H54 (cell line): ENCODE measurements at places on chromosomes 7 and 10.

GRCh38 chr7:100584054-100584682, 1.8 kb downstream of the LRCH4 start:
- no peak for DNase-seq

DNA sequence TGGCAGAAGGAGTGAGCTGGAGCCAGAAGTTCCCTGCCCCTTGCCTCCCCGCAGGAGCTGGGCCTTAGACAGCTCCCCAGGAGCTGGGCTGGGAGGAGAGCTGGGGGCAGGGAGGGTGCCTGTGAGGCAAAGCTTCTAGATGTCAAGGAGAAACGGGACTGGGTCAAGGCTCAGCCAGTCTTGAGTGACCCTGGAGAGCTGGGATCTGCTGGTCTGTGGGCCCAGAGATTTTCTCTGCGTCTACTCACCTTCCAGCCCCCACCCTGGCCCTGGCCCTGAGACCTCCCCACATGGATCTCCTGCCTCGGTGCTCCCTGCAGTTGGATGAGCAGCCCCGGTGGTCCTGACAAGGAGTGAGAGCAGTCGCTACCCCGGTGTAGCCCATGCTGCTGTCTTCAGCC, 20.3 kb upstream of the SHH start:
- DNase-seq: no peak

DNA sequence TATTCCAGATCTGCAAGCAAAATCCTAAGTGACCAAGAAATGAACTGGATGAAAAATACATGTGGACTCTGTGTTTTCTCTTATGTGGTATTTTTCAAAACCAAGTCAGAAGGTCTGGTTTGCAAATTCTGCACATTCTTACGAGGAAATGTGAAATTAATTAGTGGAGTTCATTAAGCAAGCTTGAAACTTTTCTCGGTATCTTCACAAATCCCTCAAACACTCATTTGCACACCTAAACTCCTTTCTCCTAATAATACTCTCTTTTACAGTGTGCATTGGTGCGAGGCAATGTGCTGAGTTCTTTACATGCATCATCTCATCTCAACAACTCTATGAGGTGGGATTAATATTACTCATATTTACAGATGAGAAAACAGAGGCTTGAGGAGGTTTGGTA, 82.1 kb downstream of the MTERF1 start:
- DNase-seq: no peak

- no peak for DNase-seq
Measured at GRCh38 chr10:77087366-77087765, 550.2 kb downstream of the KCNMA1 start.

DNA sequence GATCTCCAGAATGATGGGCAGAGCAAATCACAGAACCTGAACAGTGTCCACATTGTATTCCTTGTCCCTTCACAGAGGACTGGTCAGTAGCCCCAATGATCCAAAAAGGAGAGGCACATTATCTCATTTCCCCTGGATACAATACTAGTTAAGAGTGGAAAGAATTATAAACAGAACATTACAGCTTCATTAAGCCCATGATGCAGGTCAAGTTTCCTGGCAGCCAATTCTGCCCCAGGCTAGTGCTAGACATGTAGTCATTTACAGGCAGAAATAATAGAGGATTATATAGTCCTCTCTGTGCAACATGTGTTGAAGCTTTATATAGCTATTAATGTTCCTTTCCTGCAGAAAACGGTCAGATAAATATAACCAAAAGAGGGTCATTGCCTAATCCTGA, 124.3 kb upstream of the WNT16 start:
- DNase-seq: no peak

DNA sequence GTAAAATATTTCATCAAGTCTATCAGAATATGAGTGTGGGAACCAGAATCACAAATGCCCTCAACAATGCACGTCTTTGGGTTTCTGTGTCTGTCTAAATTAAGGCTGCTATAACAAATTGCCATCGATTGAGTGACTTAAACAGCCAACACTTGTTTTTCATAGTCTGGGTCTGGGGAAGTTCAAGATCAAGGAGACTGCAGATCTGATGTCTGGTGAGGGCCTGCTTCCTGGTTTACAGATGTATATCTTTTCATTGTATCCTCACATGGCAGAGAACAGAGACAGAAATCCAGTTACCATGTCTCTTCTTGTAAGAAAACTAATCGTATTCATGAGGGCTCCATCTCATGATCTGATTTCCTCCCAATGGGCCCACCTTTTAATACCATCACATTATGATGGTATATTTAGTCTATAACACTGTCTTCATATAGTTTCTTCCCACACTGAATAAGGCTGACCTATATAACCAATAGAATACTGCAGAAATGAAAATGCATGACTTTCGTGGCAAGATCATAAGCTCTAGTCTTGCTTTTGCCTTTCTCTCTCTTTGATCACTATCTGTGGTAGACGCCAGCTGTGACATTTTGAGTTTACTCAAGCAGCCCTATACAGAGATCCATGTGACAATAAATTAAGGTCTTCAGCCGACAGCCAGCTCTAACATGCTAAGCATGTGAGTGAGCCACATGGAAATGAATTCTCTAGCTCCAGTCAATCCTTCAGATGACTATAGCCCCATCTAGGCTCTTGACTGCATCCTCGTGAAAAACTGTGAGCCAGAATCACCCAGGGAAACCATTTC, 51.9 kb downstream of the THSD7A start:
- no peak for DNase-seq

- DNase-seq: no peak
Measured at GRCh38 chr10:89613582-89613981, 31.5 kb downstream of the PANK1 start.

GRCh38 chr10:37976091-37976879, at the start of gene ZNF25:
ZNF25 (minus strand) TSS chr10:37976647; CDS start chr10:37971722, 4,925 bp downstream.
- peak; percentile 91 for DNase-seq
